Lower leg skin (tissue), 4 donors: ENCODE measurements at places on chromosomes 1 and 21.

DNA sequence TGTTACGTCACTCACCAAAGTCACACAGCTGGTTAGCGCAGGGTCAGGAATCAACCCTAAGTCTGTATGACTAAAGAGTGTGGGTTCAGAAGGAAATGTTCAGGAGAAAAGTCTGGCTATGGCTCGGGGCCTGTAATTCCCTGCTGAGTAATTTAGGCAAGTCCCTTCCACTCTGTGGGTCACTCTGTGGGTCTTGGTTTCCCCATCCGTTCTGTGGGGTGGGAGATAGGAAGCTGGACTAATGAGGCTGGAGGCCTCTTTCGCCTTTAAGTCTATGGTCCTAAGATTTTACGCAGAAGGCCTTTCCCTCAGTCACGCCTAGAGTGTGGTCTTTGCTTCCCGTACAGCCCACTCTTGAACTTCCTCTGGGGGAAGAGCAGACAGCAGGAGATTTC, 14.3 kb upstream of the MED18 start:
- no peak for DNase-seq

GRCh38 chr1:22096036-22096435, 43.5 kb downstream of the CDC42 start:
- DNase-seq: no peak

DNA sequence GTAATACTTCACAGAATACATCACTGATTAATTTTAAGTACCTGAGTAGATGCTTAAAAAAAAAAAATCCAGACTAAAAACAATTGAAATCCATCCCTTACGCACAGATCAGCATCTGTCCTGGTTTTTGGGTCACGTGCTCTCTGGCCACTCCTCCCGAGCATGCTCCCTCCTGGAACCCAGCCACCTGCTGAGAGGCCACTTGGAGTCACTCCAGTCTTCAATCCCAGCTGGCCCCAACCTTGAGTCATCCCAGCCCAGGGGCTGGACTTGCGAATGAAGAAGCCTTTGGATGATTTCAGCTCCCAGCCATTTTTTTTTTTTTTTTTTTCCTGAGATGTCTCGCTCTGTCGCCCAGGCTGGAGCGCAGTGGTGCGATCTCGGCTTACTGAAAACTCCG, 8.9 kb downstream of the MAP1LC3C start:
- peak; percentile 93 for DNase-seq

GRCh38 chr1:12078938-12079861, 16.1 kb downstream of the TNFRSF8 start:
- DNase-seq: no peak

DNA sequence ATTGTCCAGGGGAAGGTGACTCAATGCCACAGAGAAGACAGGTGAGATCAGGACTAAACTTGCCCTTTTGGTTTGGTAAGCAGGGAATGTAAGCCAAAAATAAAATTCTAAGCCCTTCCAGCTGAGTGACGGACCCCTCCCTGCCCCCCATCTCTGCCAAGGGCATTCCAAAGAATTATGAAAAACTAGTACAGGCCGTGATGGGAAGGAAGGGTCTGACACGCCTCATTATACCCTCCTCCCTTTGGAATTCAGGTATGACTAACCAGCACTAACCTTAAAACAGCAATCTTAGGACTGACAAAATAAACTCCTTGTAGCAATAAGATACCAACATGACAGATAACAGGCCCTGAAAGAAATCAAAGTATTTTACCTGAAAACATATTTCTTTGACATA, 99.6 kb downstream of the GABPA start:
- no peak for DNase-seq

DNA sequence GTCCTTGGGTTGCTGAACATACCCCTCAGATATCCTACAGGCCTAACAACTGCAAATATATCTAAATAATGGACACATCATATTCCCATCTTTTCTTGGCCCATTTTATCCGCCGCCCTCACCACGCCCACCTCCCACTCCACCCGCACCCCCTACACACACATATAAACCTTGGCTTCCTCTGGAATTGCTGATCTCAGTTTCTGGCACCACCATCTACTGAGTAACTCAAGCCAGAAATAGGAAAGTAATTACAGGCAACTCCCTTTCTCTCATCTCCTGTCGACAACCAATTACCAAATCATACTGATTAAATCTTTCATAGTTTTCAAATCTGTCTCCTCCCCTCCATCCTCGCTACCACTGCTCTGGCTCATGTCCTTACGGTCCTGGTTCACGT, 4.7 kb downstream of the RGS8 start:
- no peak for DNase-seq

GRCh38 chr1:178408871-178409270, 87.9 kb downstream of the CLEC20A start:
- DNase-seq: no peak

- peak; percentile 71 for DNase-seq
Measured at GRCh38 chr1:228219245-228219961, 11.6 kb downstream of the OBSCN start.

GRCh38 chr1:12524266-12524665, 93.7 kb downstream of the DHRS3 start:
- DNase-seq: no peak

DNA sequence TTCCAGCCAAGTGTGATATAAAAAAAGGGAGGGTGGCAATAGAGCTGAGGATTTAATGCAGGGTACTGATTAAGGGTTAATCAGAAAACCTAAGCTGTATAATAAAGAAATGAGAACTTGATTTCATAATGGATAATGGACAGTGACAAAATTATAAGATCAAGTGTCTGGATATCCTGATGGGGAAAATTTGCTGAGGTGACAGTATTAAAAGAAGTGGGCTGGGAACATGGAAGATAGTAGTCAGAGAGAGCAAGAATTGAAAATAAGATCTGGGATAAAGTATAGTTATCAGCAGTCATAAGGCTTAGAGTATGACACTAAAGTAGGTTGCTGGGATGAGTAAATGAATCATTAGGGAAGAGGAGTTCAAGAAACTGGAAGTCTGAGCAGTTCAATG, 627.3 kb upstream of the RGS18 start:
- no peak for DNase-seq

DNA sequence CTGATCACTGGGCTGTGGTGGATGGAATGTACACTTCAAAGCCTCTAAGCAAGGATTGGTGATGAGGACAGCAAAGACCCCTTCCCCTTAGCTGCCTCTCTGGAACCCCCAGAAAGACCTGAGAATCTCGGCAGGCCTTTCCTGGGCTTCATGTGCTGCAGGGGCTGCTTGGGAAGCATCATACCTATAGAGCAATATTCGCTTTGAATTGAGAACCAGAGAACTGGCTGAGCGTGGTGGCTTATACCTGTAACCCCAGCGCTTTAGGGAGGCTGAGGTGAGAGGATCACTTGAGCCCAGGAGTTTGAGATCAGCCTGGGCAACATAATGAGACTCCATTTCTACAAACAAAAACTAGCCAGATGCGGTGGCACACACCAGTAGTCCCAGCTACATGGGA, 22.0 kb downstream of the CSF1 start:
- peak; percentile 56 for DNase-seq

- no peak for DNase-seq
Measured at GRCh38 chr1:9231648-9232332, 2.8 kb upstream of the H6PD start.

DNA sequence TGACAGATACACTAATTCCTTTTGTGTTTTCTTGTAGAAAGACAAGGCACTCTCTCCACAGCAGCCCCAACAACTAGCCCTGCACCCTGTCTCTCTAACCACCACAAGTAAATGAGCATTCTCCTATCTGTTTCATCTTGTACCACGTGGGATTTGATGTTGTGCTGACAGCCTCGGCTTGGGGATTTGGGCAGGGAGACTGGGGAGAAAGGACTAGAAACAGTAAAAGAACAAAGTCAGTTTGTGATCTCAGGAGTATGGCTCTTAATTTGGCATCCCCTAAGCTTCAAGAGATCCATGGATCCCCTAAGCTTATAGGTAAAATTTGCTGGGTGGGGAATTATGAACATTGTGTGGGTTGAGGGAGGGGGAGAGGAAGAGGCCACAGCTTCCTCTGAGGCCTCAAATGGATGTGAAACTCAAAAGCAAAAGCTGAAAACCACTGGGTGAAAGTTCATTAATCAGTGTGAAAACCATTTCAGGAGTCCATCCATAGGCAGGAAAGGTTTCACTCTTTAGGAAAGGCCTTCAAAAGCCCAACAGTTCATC, 3.1 kb downstream of the C1orf162 start:
- DNase-seq: no peak

- peak; percentile 89 for DNase-seq
Measured at GRCh38 chr1:28668956-28669723, 556 bp downstream of the GMEB1 start.

GRCh38 chr1:10909697-10910680, 102.5 kb upstream of the TARDBP start:
- no peak for DNase-seq

- DNase-seq: no peak
Measured at GRCh38 chr1:147785794-147786506, 25.5 kb upstream of the GJA5 start.

- no peak for DNase-seq
Measured at GRCh38 chr1:210025870-210026269, 87.9 kb downstream of the SYT14 start.

DNA sequence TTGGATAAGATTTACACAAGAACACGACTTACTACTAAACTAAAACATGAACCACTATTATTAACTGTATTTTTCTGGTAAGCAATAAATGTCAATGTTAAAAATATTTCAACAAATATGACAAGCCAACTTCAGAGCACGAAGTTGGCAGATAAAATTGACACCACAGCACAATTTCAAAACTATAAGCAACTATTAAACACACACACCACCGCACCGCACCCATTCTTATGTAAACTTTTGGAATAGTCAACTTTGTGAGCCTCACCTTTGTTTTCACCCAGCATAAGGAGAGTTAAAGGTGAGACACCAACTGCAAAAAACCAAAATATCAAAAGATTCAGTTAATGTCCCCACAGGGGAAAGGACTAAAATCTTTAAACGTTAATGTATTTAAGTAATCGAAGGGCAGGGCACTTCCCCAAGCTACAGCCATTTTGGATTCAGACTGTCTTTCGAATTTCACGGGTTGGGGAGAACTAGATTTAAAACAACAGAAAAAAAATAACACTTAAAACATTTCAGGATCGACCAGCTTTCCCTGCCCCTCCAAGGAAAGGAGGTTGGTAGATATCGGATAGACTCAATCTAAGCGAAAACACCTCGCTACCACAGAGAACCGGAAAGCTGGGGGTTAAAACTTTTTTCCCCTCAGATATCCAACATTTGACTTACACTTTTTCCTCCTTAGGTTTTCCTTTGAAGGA, 872 bp downstream of the GPBP1L1 start:
- DNase-seq: no peak

GRCh38 chr21:43767984-43768867, 7.9 kb downstream of the CSTB start:
- peak; percentile 91 for DNase-seq
